ENCODE measurements at places on chromosomes 3 and 15. TPM values are rescaled to one million over a fixed set of nuclear protein-coding genes. Genes with fewer than 3 reads are reported as not detected.

GRCh38 chr3:105958237-105959000, 89.6 kb upstream of the CBLB start:
- DNase-seq, result no peak

- no peak for DNase-seq
Measured at GRCh38 chr15:66611257-66612053, 45.7 kb upstream of the LCTL start.

- no peak for DNase-seq
Measured at GRCh38 chr15:101559952-101560351, 70.4 kb upstream of the PCSK6 start.

GRCh38 chr3:110149763-110150162, 812.4 kb upstream of the DPPA4 start:
- no peak for DNase-seq

DNA sequence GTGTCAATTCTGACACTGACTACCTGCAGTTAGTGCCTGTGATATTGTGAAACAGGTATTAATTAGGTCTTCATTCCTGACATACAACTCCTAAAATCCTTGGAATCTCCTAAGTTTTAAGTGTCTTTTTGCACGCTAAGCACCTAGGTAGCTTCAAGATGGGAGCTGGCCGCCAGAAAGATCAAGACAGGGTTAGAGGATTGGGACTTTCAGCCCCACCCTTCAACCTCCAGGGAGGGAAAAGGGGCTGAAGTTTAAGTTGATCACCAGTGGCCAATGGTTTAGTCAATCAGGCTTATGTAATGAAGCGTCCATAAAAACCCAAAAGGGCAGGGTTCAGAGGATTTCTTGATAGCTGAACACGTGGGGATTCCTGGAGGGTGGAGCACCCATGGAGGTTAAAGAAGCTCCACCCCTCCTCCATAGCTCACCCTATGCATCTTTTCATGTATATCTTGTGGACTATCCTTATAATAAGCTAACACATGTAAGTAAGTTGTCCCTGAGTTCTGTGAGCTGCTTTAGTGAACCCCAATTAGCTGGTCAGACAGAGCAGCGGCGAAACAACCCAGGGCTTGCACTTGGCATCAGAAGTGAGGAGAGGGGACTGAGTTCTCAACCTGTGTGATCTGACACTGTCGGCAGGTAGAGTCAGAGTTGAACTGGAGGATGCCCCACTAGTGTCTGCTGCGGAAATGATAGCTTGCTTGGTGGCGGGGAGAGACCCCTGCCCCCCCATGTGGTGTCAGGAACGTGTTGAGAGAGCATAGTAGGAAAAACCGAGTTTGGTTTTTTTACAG, 12.8 kb upstream of the SRP14 start:
- DNase-seq, result no peak

- DNase-seq, result no peak
Measured at GRCh38 chr15:33158366-33158765, 36.1 kb downstream of the FMN1 start.

The BSN gene
- 1.6 TPM for polyA plus RNA-seq

The P2RY14 gene
- 0.52 TPM for polyA plus RNA-seq

Data from left renal pelvis (tissue), 4 donors.